Inflammatory macrophage treated with lipopolysaccharide for 4 hours (primary cell): ENCODE measurements at places on chromosomes 1 and 21.
A peak's percentile ranks its signal among the peaks of the same experiment; 100 is the strongest.

DNA sequence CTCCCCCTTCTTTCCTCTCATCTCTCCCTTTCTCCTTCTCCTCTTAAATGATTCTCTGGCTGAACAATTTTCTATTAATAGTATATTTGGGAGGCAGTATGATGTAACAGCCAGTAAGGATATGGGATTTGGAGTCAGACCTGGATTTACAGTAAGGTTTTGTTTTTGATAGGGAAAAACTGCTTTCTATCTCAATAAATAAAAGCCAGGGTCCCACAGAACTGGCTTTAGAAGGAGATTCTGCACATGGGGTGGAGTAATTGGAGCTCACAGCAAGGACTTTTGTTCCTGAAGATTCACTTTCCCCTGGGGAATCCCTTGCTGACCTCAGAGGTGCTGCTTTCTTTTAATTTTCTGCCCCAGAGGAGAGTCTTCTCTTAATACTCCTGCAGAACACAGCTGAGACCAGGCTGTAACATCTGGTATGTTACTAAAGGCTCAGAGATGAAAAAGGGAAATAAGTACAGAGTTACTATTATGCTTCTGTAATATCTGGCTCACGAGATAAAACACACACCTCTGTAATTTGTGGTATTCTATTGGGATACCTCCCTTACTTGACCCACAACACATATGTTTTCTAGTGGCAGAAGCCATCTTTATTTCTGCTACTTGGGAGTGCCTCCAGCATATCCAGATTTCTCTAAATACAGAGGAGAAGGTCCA lies 13.4 kb downstream of the EPB41 start:
- DNase-seq, result peak; percentile 25

DNA sequence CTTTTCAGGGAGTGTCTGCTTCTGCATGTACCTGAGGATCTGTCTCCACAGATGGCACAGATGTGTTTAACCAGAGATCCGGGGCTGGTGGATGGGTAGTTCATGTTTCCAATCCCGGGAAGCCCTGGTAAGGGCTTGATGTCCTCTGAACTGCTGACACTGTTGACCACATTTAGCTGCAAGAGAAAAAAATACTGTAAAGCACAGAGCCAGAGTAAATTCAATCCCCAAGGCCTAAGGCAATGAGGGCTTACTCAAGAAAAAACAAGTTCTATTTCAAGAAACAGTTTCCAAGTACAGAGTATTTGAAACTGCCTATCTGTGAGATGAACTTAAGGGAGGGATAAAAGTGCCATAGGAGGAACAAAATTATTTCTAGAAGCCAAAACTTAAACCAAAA lies 25.1 kb downstream of the RXRG start:
- DNase-seq, result no peak

DNA sequence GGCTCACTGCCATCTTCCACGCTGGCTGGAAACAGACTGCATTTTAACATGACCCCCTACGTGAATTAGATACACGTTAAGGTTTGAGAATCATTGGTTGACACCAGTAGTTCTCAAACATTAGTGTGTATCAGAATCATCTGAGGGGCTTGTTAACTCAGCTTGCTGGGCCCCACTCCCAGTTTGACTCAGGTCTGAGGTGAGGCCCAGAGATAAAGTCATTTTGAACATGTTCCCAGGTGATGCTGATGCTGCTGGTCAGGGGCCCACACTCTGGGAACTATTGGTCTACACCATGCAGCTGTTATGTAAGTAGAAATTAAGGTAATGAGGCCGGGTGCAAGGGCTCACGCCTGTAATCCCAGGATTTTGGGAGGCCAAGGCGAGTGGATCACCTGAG lies 1.3 kb downstream of the LSM10 start:
- no peak for DNase-seq

- no peak for DNase-seq
These were observed 234.9 kb downstream of the TNR start for GRCh38 chr1:175508320-175509110.

DNA sequence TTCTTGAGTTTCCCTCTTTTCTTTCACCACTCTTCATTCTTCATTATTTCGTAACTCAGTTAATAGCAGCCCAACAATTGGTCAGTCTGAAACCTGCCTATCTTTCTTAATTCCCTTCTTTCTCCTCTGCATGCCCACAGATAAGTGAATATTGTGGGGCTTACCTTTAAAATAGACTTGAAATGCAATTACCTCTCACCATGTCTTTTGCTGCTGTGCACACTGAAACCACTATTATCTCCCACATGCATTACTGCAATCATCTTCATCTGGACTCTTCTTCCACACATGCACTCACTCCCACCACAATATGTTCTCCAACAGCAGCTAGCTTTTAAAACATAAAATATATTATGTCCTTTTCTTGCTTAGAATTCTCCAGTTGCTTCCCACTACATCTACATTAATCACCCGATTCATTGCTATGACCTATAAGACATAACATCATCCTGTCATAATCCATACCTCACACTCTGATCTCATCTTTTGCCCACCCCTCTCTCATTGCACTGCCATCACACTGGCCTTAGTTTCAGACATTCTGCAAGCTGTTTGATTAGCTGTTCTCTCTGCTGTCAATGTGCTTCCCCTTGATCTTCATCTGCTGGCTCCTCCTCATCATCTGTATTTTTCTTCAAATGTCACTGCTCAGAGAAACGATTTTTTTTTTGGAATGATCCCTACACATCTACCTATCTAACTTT lies 304.8 kb downstream of the PTPRC start:
- no peak for DNase-seq

DNA sequence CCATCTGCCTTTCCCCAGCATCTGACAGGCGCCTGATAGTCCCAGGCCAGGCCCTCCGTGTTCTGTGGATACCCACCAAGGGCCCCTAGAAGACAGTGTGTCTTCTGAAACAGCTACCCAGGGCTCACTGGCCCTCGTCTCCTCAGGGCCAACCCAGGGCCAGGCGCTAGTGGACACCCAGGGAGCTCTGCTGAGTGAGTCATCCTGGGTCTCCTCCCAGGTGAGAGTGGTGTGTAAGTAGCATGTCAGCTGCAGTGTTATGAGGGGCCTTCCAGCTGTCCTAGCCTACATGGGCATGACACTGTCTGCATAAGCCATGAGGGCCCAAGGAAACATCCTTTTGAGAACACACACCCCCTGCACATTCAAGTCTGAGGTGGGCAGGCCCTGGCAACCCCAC lies 36.7 kb downstream of the CHD5 start:
- DNase-seq, result no peak

- DNase-seq, result no peak
These were observed 185.4 kb downstream of the OMA1 start for GRCh38 chr1:58361134-58361533.

- DNase-seq, result no peak
These were observed 308.0 kb downstream of the MATN1 start for GRCh38 chr1:30415171-30415940.

GRCh38 chr21:29295066-29295650 lies 3.6 kb upstream of the BACH1 start:
- peak; percentile 35 for DNase-seq

DNA sequence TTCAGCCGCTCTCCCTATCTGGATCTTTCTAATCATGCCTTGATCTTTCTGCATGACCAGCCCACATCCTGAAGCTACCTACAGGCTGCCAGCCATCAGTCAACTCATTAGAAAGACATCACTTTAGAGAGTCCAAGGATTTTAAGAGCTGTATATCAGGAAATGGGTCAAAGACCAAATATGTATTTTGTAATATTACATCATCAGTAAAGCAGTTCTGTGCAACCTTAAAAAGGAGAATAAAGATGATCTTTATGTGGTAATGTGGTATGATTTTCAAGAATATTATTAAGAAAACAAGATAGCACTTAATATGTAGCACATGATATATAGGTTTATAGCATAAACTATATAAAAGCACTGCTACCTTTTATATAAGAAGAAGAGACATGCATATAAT lies 47.6 kb downstream of the SLC30A7 start:
- no peak for DNase-seq

DNA sequence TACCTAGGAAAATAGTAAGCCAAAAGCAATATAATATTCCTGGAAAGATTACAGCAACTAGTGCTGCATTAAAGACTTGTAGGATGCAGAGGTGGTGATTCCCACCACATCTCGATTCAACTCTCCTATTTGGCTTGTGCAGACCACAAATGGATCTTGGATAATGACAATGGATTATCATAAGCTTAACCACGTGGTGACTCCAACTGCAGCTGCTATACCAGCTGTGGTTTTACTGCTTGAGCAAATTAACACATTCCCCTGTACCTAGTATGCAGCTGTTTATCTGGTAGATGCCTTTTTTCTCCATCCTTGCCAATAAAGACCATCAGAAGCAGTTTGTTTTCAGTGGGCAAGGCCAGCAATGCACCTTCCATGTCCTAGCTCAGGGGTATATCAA lies 542.7 kb upstream of the ADGRL4 start:
- no peak for DNase-seq

DNA sequence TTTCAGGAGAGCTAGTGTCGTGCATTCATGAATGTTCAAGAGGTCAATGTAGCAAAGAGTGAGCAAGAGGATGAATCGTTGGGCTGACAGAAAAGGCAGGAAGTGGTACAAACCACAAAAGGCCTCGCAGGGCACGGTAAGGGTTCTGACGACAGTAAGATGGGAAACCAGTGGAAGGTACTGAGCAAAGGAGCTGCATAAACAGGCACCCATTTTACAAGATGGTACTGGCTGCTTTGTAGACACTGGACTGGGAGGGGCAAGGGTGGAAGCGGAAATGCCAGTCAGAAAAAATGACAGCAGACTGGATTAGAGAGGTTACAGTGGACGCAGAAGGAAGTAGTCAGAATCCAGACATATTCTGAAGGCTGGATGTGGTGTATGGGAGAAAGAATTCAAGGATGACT lies 123.5 kb downstream of the PTPN14 start:
- DNase-seq, result peak; percentile 7

DNA sequence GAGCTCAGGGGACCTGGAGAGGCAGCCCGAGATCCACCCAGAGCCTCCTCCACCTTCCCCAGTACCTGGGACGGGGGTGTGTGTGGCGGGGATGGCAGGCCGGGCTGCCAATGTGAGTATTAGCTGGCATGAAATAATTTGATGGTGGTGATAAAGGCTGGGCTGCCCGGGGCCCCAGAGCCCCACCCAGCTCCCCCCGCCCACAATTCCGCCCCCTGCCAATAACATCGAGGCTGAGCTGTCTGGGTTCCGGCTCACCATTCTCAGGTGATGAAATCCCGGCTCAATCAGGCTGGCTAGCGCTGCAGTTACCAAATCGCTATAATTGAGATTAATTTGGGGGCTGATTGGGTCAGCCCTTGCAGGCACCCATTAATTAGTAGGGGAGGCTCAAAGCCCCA lies 103.8 kb upstream of the CASZ1 start:
- no peak for DNase-seq

DNA sequence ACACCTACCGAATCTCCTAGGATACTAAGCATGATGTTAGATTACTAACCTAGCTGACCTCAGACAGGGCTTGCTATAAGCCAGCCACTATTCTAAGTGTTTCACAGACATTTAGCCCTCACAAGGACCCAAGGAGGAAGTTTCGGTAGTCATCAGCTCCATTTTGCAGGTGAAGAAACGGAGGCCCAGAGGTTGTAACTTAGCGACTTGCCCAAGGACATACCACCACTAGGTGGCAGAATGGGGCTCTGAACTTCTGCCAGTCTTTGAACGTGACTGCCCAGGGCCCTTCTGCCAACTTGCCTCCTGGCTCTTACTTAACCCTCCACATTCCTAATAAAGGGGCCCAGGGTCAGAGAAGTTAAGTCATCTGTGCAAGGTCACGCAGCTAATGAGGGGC lies 283.5 kb downstream of the C1orf94 start:
- DNase-seq, result peak; percentile 27

GRCh38 chr1:6596351-6596750 lies 6.3 kb downstream of the KLHL21 start:
- DNase-seq, result no peak

- no peak for DNase-seq
These were observed 73.6 kb downstream of the ROR1 start for GRCh38 chr1:63847308-63847910.

GRCh38 chr1:189637041-189637440 lies 840.6 kb downstream of the BRINP3 start:
- no peak for DNase-seq

DNA sequence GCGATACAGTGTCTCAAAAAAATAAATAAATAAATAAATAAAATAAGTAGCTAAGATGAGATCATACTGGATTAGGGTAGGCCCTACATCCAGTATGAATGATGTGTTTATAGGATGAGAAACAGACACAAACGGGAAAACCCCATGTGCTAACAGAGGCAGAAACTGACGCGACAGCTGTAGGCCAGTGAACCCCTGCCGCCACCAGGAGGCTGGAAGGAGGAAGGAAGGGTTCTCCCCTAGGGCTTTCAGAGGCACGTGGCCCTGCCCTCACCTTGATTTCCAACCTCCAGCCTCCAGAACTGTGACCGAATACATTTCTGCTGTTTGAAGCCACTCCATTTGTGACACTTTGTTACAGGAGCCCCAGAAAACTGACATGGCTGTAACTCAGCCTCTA lies 38.5 kb downstream of the CHD5 start:
- peak; percentile 45 for DNase-seq

GRCh38 chr1:19597496-19598309 lies 46.4 kb upstream of the NBL1 start:
- DNase-seq, result peak; percentile 78

DNA sequence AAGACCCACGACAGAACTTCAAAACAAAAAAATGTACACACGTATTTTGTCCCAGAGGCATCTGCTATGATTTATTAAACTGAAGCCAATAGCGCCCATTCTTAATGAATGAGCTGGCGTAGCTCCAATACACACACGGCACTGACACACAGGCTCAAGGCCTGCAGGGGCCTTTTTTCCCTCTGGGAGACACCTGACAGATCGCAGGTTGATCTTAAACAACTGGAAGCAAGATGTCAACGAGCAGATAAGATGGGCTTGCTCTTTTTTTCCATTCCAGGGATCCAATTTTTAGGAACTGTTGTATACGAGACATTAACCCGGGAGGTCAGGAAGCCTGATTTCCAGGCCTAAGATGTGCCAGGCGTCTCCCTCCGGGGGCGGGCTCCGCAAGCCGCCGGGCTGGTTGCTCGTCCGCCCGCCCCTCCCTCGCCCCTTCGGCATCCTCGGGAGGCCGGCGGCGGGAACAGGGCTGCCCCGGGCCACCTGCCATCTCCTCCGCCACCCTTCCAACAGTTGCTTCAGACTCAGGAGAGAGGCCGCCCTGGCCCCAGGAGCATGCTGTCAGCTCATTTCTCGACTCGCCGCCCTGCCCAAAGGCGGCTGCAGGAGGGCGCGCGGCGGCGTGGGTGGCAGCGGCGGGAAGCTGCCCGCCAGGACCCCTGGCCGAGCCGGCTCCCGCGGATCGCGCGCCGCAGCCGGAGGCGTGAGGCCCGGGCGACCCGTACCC lies 735 bp downstream of the TTC13 start:
- peak; percentile 36 for DNase-seq

- DNase-seq, result peak; percentile 52
These were observed 5.8 kb upstream of the CHI3L2 start for GRCh38 chr1:111221633-111222291.
